ENCODE measurements at places on chromosomes 16 and 17.

GRCh38 chr17:63703029-63703428 is 3.1 kb upstream of the LIMD2 start:
- DNase-seq = no peak

DNA sequence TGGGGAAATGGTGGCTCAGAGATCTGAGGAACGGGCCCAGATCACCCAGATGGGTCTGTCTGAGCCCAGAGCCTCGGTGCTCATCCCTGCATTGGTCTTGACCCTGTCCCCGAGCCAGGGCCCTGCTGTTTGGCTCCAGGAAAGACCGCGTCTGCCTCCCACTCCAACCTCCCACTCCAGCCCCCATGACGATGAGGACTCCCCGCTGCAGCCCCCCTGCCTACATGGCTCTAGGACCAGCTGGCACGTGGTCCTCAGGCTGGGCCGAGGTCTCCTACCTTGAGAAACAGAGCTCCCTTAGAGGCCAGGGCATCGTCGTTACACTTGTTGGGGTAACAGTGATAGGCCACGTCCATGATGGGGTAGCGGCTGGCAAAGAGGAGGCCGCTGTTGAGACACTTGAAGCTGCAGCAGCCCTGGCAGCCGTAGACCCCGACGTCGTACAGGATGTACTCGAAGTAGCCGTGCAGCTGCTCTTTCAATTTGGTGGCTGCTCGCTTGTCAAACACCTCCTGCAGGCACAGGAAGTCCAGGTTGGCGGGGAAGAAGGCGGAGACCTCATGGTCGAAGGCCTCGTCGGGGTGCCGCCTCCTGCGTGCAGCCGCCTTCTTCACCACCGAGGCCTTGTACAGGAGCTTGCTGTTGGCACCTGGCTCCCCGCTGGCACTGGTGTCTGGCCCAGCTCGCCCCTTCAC is 59.9 kb downstream of the PRMT7 start:
- no peak for DNase-seq

- no peak for DNase-seq
These were observed 2103.5 kb downstream of the TP53TG3F start for GRCh38 chr16:35562919-35563318.

- no peak for DNase-seq
These were observed 35.2 kb downstream of the ZNF207 start for GRCh38 chr17:32385121-32385520.

GRCh38 chr17:70370816-70371215 is 201.5 kb downstream of the KCNJ2 start:
- no peak for DNase-seq

GRCh38 chr17:67386965-67387551 is 10.0 kb downstream of the PITPNC1 start:
- DNase-seq = peak; percentile 37

GRCh38 chr16:5430598-5430997 is 333.0 kb upstream of the EEF2KMT start:
- DNase-seq = no peak

GRCh38 chr16:50271148-50272041 is 5.0 kb downstream of the ADCY7 start:
- no peak for DNase-seq

DNA sequence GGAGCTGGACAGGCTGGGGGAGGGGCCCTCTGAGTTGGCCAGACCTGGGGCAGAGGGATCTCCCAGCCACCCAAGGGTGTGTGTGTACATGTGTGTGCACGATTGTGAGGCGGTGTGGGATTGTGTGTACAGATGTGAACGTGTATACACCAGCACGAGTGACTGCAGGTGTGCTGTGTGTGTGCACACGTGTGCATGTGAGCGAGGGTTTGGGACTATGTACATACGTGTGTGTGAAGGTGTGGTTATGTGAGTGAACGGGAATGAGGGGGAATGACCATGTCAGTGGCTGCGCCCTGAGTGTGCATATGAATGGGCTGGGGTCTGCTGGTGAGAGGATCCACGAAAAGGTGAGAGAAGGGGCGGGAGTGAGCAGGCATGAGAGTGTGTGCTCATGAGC is 22.4 kb upstream of the TAC4 start:
- DNase-seq = no peak

DNA sequence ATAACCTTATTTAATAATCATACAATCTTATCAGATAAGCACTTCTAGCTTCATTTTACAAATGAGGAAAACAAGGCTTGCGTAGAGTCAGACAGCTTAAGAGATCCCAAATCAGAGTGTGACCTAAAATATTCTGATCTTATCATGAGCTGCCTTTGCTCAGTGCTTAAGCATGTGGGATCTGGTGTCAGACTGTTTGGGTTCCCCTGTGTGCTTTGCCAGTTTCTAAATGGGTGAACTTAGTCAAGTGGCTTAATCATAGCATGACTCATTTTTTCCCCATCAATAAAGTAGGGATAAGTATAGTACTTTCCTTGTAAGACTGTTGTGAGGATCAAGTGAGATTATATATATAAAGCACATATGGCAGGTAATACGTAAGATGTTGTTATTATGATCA is 612.6 kb upstream of the C16orf82 start:
- DNase-seq = peak; percentile 2

- DNase-seq = no peak
These were observed 40.1 kb downstream of the BPTF start for GRCh38 chr17:67865438-67865837.

- DNase-seq = no peak
These were observed 8.1 kb upstream of the MT1E start for GRCh38 chr16:56617212-56618085.

DNA sequence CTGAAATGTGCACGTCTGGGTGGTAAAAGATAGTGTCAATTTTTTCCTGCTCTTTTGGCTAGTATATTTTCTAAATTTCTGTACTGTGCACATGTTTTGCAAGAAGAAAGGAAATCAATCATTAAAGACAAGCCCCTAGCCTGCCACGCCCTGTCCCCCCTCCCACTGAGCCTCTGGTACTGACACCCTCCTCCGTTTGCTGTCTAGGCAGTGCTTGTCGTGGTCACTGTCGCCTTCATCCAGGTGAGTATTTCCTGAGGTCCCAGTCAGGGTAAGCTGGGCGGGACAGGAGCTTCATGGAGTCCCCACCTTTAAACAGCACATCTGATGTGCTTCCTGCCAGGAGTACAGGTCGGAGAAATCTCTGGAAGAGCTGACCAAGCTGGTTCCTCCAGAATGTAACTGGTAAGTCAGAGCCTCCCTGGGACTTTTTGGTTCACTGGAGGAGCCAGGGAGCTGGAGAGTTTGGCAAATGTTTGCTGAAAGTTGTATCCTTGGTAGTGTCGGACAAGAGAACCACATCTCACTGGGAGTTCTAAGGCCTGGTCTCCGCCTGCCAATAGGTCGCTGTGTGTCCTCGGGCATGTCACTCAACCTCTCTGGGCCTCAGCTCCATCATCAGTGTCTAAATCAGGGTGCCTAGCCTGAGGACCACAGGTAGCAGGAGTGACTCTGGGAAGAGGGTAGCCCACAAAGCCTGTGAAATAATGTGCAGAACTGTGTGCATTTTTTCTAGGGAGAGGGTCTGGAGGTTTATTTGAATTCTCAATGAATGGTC is 42.2 kb downstream of the ATP2C2 start:
- no peak for DNase-seq

All from HFFc6 (cell line).